ENCODE measurements at places on chromosomes 7 and 10.

GRCh38 chr10:117004227-117005025 lies 561 bp downstream of the SHTN1 start:
- peaks cover 21% of the 10 kb centered on the region for H3K27me3 ChIP-seq
- H3K36me3 ChIP-seq: no peaks in the 10 kb centered on the region
- DNase-seq: peak; percentile 43
- peak overlapping the region; percentile 76 for H3K4me3 ChIP-seq
- no peak overlapping the region for H3K27ac ChIP-seq

DNA sequence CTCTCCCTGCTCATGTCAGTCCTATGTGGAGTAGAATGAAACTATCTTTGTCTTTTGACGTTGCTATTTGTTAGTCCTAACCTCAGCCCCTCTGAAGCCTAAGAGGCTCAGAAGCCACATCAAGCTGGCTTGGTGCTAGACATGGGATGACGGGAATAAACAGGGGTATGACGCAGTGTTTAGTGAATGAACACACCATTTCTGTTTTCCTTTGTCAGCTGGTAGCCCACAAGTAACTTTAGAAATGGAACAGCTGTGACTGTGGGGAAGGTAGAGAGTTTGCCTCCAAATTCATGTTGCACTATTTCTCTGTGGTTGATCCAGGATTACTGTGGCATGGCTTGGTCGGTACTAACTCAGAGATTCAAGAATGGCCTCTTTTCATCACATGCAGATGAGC lies 31.3 kb downstream of the COX15 start:
- no peak for DNase-seq
- no peaks in the 10 kb centered on the region for H3K27me3 ChIP-seq
- H3K27ac ChIP-seq: no peak overlapping the region

DNA sequence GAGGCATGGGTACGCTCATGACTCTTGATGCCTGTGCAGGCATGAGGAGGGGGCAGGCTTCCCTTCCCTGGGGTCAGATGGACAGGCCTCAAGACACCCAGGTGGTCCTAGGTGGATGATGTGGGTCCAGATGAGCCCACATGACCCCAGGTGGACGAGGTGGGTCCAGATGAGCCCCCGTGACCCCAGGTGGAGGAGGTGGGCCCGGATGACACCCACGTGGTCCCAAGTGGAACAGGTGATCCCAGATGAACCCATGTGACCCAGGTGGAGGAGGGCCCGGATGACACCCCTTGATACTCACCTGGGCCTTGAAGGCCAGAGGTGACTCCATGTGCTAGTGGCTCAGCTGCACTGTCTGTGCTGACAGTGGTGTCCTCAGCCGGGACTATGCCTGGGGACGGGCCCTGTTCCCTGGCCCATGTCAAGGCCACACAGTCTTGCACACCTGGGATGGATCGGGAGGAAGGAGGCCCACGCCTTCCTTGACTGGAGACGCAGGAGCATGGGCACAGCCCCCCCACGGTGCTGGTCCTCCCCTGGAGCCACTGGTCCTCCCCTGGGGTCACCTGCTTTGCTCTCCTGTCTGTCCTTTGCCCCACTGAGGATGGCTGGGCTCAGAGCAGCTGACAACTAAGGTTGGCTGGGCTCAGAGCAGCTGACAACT lies 3.2 kb downstream of the PRAP1 start:
- H3K4me1 ChIP-seq: peaks cover 9% of the 10 kb centered on the region
- DNase-seq: no peak
- peaks cover 2% of the 10 kb centered on the region for H3K27me3 ChIP-seq
- H3K36me3 ChIP-seq: no peaks in the 10 kb centered on the region
- H3K27ac ChIP-seq: no peak overlapping the region

DNA sequence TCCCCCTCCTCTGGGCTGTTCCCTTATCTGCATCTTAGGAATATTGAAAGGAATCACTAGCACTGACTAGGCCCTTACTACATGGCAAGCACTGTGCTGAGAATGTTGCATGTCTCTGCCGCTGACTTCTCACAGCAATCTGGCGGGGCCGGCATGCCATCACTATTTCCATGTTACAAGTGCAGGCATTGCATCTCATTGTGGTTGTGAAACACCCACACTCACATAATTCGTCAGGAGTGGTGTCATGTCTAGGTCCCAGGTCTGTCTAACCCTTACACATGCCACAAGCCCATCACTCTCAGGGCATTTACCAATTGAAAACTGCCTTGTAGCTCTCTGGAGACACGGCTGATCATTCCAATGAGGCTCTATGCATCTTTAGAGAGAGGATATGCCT lies 8.5 kb upstream of the IL2RA start:
- DNase-seq: no peak
- H3K27me3 ChIP-seq: peaks cover 6% of the 10 kb centered on the region
- H3K27ac ChIP-seq: no peak overlapping the region
- H3K4me1 ChIP-seq: peaks cover 3% of the 10 kb centered on the region

- H3K27ac ChIP-seq: no peak overlapping the region
- no peaks in the 10 kb centered on the region for H3K36me3 ChIP-seq
- no peak for DNase-seq
- H3K4me3 ChIP-seq: no peak overlapping the region
Observed at GRCh38 chr7:42831006-42831717, 80.7 kb downstream of the C7orf25 start.

GRCh38 chr7:128027485-128027980 lies 3.7 kb downstream of the LRRC4 start:
- peaks cover 23% of the 10 kb centered on the region for H3K27me3 ChIP-seq
- no peak overlapping the region for H3K27ac ChIP-seq
- peaks cover 12% of the 10 kb centered on the region for H3K36me3 ChIP-seq
- peaks cover 60% of the 10 kb centered on the region for H3K4me1 ChIP-seq
- H3K4me3 ChIP-seq: no peak overlapping the region

DNA sequence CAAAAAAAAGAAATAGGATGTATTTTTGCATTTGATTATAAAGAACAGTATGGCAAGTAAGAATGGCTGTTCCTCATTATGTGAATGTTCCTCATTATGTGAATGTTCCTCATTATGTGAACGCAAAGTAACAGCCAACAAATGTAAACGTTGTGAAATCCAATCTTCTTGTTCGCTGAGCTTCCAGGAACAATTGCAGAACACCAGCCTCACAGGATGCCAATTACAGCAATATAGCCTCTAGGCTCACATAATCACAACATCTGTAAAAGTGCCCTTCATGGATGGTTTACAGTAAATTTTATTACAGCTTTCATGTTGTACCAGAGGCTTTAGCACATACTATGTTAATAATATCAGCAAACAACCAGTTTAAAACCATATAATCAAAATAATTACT lies 71.6 kb downstream of the THSD7A start:
- no peak overlapping the region for H3K4me3 ChIP-seq
- H3K36me3 ChIP-seq: no peaks in the 10 kb centered on the region
- no peak for DNase-seq
- no peaks in the 10 kb centered on the region for H3K27me3 ChIP-seq

DNA sequence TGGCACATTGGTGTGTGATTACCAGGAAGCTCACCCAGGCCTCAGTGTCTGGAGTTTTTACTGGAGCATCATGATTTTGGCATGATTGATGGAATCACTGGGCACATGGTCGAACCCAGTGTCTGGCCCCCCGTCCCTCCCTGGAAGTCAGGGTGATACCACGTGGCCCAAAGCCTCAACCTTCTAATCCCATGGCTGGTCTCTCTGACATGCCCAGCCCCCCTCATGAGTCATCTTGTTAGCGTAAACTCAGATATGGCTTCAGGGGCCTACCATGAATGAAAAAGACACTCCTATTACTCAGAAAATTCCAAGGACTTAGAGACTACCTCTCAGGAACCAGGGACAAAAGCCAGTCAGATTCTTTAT lies 109.3 kb downstream of the GRK5 start:
- no peak for DNase-seq
- no peak overlapping the region for H3K4me3 ChIP-seq
- peak overlapping the region; percentile 55 for H3K27ac ChIP-seq
- peaks cover 7% of the 10 kb centered on the region for H3K36me3 ChIP-seq
- H3K4me1 ChIP-seq: peaks cover 42% of the 10 kb centered on the region

- H3K4me3 ChIP-seq: no peak overlapping the region
- H3K27ac ChIP-seq: no peak overlapping the region
- H3K4me1 ChIP-seq: peaks cover 35% of the 10 kb centered on the region
- no peaks in the 10 kb centered on the region for H3K27me3 ChIP-seq
- peak; percentile 26 for DNase-seq
Observed at GRCh38 chr7:138755331-138755747, 42.5 kb upstream of the TMEM213 start.

DNA sequence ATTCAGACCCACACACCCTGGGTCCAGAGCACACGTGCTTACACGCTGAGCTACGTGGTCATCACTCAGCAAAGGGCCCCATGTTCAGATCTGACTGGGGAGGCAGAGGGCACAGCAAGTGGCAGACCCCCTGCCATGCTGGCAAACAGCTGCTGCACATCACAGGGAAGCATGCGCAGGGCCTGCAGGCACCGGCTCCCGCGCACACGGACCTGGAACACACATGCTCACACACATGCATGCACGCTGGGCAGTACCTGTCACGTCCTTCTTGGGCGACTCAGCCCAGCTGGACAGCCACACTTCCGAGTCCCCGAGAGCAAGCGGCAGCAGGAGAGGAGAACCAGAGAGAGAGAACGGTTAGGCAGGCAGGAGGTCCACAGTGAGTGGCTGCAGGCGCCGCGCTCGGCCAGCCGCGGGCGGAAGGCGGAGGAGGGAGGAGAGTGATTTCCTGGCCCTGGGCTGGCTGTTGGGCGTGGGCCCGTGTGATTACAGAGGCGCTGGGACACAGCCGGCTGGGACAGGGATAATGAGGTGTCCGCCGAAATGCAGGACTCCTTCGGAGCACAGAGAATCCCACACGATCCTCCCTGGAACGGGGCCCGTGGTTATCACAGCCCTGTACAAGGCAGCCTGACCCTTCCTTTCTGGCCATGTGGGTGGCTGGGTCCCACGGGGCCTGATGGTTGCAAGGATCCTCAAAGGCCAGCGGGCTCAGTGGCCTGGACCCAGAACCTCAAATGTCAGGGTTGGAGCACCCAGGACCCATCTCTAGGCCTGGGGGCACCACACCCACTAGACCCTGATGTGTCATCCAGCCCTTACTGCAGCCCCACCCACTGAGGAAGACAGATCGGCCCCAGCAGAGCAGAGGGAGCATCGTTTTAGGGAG lies 175.1 kb downstream of the NEURL1 start:
- H3K27me3 ChIP-seq: no peaks in the 10 kb centered on the region
- H3K36me3 ChIP-seq: no peaks in the 10 kb centered on the region
- DNase-seq: no peak

DNA sequence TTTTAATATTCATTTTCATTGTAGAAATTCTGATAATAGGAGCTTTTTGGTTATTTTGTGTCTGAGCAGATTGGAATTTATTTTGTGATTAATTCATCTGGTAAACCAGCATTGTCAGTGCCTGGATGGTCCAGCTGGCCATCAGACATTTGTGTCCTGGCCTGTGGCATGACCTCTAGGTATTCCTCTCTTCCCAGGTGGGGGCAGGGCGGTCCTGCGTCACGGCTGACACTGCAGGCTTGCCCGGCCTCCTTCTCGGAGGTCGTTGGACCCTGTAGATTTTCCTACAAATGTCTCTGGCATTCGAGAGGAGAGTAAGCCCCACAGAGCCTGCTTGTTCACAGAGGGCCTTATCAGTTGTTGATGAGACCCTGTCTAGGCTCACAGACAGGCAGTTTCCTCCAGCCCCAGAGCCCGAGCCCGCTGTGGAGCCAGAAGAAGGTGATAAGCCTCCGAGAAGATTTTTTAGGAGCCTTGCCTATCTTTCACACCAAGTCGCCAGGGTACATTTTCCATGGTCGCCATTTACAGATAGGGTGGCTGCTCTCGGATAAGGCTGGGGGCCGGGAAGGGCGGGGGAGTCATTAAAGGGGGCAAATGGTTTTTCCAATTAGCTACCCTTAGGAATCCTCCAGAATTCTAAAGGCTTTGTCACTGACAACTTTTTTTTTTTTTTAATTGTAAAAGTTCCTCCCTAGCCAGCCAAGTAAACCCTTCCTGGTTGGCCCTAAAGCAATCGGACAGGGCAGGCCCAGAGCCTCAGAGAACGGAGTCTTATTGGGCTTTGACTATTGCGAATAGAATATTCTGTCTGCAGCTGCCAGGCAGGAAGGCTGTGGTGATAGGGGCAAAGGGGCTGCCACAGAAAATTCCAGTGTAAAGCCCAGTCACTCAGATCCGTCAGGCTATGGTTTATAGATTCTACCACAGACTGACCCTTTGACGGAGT lies 78.1 kb upstream of the TBX20 start:
- H3K4me1 ChIP-seq: no peaks in the 10 kb centered on the region
- H3K4me3 ChIP-seq: no peak overlapping the region
- H3K27ac ChIP-seq: no peak overlapping the region
- H3K27me3 ChIP-seq: no peaks in the 10 kb centered on the region
- DNase-seq: no peak
- no peaks in the 10 kb centered on the region for H3K36me3 ChIP-seq

DNA sequence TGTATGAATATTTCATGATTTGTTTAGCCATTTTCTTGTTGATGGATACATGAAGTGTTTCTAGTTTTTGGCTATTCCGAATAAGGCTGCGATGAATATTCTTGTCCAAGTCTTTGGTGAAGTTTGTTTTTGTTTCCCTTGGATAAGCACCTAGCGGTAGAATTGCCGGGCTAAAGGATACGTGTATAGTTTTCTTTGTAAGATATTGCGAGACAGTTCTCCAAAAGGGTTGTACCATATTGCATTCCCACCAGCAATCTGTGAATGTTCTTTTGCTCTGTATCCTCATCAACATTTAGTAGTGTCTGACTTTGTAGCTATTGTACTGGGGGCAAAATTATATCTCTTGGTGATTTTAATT lies 142.6 kb downstream of the DOCK1 start:
- DNase-seq: no peak
- no peaks in the 10 kb centered on the region for H3K4me1 ChIP-seq
- peaks cover 27% of the 10 kb centered on the region for H3K36me3 ChIP-seq

Measured in WTC11 (cell line).